Activated CD8-positive, alpha-beta memory T cell treated with anti-CD3 and anti-CD28 coated beads for 4 hours (primary cell): ENCODE measurements at places on chromosomes 6 and 20.

GRCh38 chr6:30898750-30899360, 9.2 kb upstream of the GTF2H4 start:
- DNase-seq, result no peak

GRCh38 chr20:62914970-62915457, 11.3 kb downstream of the DIDO1 start:
- no peak for DNase-seq

GRCh38 chr20:25198663-25199383, 3.3 kb downstream of the ENTPD6 start:
- no peak for DNase-seq

DNA sequence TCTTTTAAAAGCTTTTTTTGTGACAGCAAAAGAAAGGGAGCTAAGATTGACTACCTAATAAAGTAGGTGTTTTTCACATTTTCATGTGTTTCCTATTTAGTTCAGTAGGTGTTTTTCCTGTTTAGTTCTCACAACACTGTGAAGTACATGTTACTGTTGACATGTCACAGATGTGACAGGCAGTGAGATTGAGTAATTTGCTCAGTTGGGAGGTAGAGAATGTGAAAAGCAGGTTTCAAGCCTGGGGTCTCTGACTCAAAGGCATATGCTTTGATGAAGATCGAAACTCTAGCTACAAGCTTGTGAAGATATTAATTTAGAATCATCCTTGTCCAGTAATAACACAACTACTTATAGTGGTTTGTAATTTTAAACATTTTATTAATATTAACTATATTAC, 43.1 kb downstream of the SLX4IP start:
- no peak for DNase-seq

GRCh38 chr6:5466281-5467136, 205.2 kb downstream of the FARS2 start:
- no peak for DNase-seq

DNA sequence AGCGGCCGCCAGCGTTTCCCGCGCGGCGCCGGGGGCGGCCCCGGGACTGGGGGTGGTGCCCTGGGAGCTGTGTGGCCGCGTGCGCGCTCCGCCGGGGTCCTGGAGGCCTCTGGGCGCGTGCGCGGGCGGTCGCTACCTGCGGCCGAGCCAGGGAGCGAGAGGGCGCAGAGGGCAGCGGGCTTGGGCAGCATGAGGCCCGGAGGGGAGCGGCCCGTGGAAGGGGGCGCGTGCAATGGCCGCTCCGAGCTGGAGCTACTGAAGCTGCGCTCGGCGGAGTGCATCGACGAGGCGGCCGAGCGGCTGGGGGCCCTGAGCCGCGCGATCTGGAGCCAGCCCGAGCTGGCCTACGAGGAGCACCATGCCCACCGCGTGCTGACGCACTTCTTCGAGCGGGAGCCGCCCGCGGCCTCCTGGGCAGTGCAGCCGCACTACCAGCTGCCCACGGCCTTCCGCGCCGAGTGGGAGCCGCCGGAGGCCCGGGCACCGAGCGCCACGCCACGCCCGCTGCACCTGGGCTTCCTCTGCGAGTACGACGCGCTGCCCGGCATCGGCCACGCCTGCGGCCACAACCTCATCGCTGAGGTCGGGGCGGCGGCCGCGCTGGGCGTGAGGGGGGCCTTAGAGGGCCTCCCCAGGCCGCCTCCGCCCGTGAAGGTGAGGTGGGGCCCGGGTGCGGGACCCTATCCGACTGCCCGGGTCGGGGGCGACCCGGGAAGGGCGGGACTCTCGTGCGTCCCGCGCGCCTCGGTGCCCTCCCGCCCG, at the start of gene PM20D2:
Gene PM20D2 (plus strand): TSS at position 100 of the 762 bp plus-strand sequence. CDS start 90 bp downstream, at position 190.
- peak; percentile 43 for DNase-seq

DNA sequence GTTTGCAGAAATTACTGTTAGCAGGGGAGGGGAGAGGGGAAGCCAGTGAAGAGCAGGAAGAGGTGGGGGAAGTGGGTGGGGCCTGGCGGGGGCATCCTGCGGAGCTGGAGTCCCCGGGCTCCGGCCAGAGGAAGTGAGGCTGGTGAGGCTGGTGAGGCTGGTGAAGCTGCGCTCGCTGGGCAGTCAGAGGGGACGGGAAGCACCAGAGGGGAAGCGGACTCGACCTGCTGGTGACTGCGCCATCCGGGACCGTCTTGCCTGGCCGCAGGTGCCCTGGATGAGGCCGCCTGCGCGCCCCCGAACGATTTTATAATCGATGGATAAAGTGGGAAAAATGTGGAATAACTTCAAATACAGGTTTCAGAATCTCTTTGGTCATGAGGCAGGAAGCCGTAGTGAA, 635.3 kb upstream of the MARCKS start:
- no peak for DNase-seq
